Keratinocyte (primary cell): ENCODE measurements at places on chromosomes 12 and 14.

DNA sequence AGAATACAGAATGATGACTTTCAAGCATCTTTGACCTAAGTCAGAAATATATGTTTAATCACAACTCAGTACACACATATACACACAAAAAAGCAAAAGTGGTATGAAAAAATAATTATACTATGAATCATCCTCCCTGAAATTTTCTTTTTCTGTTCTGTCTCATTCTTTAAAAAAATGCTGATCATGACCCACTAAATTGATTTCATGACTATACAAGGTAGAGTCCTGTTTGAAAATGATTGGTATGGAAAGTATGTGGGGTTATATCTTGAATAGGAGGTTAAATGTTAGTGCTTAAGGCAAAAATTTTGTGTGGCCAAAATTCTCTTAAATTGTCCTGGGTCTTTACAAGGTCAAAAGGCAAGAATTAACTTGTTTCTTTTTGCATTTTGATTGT is 80.4 kb downstream of the SUDS3 start:
- DNase-seq = no peak

DNA sequence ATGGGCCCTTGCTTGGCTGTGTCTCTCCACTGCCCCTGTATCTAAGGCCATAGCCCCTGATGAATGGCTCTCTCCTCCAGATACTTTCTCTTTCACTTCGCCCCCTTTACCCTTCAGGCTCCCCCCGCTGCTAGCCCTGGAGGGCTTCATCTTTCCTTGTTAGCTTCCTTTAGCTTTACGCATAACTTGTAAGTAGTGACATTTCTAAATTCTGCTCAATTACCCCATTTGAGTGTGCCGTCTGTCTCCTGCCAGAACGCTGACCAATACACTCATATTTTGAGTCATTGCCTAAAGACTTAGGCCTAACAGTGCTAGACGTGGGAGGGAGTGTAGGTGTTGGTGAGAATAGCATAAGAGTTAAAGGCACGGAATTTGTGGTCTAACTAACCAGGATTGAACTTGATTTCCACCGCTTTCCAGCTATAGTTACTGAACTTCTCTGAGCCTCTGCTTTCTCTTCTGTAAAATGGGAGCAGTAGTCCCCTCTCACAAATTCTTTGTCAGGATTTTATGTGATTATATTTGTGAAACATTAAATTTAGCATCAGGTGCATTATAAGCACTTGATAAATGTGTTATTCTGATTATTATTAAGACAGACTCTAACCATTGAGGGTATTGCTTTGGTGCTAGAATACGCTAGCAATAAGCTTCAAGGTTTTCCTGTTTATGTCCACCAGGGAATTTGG is 129.3 kb downstream of the ZFP36L1 start:
- no peak for DNase-seq

- DNase-seq = peak; percentile 23
Measured at GRCh38 chr14:92507174-92507768, 6.3 kb upstream of the RIN3 start.

GRCh38 chr12:130086248-130086647 is 76.0 kb upstream of the FZD10 start:
- DNase-seq = no peak

GRCh38 chr14:58138031-58138713 is 13.8 kb downstream of the ARMH4 start:
- no peak for DNase-seq

DNA sequence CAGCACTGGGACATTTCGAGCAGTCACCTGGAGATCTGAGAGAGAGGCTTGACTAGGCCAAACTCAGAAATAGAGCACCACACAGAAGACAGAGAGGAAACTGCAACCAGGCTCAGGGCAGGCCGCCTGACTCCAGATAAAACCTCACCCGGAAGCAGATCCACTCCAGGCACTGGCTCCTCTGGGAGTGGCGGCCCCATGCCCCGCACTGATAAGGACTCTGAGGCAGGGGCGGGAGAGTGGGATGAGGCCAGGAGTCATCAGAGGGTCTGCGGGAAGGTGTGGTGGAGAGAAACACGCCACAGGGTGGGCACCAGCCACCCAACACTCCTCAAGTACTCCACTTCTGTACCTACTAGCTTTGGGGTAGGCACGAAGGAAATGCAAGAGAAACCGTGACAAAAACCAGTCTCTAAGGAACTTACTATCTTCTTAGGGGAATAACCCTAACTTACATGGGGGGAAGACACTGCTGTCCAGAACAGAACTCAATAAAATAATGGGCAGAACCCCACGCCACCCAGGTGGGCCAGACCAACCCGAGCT is 71.3 kb downstream of the CHGA start:
- no peak for DNase-seq

GRCh38 chr12:83067981-83068380 is 381.3 kb downstream of the TMTC2 start:
- no peak for DNase-seq
